Stimulated activated CD8-positive, alpha-beta memory T cell treated with anti-CD3 and anti-CD28 coated beads, Interleukin-15, amount 100 ng/mL, for 4 hours (primary cell): ENCODE measurements at places on chromosomes 6 and 20.

GRCh38 chr6:29958921-29959320 is 16.6 kb downstream of the HLA-A start:
- no peak for DNase-seq

GRCh38 chr6:11975353-11975977 is 36.6 kb upstream of the HIVEP1 start:
- DNase-seq, result peak; percentile 12

- no peak for DNase-seq
These were observed 217.9 kb downstream of the SAMD5 start for GRCh38 chr6:147726342-147726741.

- no peak for DNase-seq
These were observed 100.0 kb downstream of the RPP40 start for GRCh38 chr6:4903751-4904370.

- DNase-seq, result no peak
These were observed 573.5 kb downstream of the COL12A1 start for GRCh38 chr6:74632196-74632875.

DNA sequence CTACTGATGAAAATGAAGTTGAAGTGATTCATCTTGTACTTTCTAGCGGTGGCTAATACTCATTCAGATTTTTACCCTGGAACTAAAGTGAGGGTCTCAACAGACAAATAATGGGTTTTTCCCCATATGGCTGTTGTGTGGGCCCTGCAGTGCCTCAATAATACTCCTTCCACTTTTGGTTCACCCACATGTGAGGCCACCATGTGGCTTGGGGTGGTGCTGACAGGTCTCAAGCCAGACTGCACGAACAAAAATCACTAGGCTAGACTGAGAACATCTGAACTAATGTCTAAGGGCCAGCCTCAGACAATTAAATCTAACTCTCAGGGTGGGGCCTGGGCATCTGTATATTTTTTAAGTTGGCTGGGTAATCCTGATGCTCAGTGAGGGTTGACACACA is 7.9 kb upstream of the COL12A1 start:
- no peak for DNase-seq

GRCh38 chr6:130794010-130794697 is 33.1 kb upstream of the SMLR1 start:
- no peak for DNase-seq

GRCh38 chr6:157029980-157030690 is 253.0 kb downstream of the ARID1B start:
- no peak for DNase-seq

- DNase-seq, result peak; percentile 56
These were observed 620 bp downstream of the HIVEP1 start for GRCh38 chr6:12012558-12013306.

GRCh38 chr6:34679552-34680253 is 16.9 kb downstream of the ILRUN start:
- DNase-seq, result no peak

GRCh38 chr20:11430652-11431051 is 487.0 kb upstream of the BTBD3 start:
- no peak for DNase-seq

GRCh38 chr6:78909391-78909790 is 42.0 kb downstream of the IRAK1BP1 start:
- no peak for DNase-seq

DNA sequence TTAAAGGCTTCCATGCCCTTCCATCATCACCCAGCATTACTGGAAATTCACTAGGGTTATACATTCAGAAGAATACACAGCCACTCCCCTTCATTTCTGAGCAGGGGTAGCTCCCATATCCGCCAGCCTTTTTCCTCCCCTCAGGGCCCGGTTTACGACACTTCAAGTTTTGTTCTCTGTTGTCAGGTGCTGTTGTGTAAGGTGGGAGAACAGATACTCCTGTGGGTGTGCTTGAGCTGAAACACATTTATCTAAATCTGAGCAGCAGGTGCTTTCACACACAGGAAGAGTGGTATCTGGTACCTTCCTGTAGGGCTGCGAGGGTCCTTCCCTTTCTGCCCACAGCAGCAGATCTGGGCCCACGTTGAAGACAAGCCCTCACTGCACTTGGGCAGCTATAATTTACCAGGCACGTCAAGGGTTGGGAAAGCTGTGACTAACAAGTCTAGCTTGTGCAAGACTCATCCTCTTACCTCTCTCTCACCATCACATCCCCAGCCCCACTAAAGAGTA is 215.8 kb upstream of the RREB1 start:
- no peak for DNase-seq

GRCh38 chr6:155093430-155093829 is 98.3 kb downstream of the TIAM2 start:
- DNase-seq, result no peak

- DNase-seq, result no peak
These were observed 7.0 kb downstream of the TRPC4AP start for GRCh38 chr20:35085477-35086225.

DNA sequence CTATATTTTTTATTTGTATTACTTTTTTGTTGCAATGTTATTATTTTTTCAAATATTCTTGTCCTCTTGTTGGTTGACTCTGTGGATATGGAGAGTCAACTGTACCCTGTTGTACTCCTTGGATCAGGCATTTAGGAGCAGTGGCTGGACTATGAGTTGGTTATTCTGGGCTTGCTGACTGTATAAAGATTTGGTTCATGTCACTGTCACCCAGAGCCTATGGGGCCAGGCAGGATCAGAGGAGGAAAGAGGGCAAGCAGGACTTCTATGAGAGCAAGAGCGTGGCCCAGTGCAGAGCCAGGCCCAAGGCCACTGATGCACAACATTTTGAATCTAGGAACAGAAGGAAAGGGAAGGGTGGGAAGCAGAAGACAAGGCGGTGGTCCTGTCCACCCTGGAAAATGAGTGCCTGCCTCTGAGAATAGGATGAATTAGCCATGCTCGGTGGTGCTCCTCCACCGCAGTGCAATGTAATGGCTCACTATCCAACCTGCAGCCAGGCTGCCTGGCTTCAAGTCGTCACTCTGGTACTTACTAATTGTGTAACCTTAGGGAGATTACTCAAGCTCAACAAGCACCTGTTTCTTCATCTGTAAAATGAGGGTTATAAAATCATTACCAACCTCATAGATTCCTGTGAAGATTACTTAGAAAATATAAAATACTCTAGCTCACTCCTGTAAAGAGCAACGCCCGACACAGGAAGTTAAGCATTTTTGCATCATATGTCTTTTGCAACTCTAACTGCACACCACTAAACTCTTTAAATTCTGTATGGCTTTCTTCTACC is 192.1 kb downstream of the KCNQ5 start:
- DNase-seq, result no peak

- DNase-seq, result no peak
These were observed 220.9 kb upstream of the CEP162 start for GRCh38 chr6:84448331-84448730.

DNA sequence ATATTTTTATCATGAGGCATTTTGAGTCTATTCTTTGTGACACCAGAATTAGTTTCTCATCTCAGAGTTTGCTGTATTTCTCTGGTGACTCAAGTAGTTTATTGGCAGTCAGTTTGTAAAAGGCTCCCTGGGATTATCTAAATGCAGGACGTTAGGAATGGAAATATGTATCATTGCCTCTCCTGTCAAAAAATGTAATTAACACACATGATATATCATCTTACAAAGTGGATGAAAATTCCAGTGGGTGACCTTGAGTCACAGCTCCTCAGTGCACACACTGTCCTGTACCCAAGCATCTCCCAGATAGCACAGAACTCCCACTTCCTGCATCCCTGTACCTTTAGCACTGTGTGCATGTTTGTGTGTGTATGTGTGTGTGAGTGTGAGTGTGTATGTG is 258.6 kb downstream of the LAMA2 start:
- DNase-seq, result no peak

- no peak for DNase-seq
These were observed 135.6 kb downstream of the GMDS start for GRCh38 chr6:2109796-2110195.

- DNase-seq, result no peak
These were observed 194.9 kb downstream of the KIF6 start for GRCh38 chr6:39530201-39530759.

GRCh38 chr20:33209789-33210188 is 7.4 kb upstream of the BPIFA3 start:
- DNase-seq, result no peak

DNA sequence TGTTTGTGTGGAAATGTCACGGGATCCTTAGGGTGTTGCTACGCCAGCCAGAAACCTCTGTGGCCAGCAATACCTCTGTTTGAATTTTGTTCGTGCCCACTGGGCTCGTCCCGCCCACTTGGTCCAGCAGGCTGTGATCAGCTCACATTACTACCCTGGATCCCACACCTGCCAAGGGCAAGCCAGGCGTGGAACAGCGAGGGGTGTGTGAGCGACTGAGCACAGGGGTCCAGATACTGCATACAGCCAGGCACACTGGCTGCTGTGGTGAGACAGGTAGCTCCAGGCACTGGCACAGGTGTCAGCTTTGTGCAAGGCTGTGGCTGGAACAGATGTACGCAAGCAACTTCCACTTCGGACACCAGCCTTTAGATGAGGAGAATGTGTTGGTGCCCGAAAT is 718.9 kb downstream of the EPHA7 start:
- DNase-seq, result no peak

DNA sequence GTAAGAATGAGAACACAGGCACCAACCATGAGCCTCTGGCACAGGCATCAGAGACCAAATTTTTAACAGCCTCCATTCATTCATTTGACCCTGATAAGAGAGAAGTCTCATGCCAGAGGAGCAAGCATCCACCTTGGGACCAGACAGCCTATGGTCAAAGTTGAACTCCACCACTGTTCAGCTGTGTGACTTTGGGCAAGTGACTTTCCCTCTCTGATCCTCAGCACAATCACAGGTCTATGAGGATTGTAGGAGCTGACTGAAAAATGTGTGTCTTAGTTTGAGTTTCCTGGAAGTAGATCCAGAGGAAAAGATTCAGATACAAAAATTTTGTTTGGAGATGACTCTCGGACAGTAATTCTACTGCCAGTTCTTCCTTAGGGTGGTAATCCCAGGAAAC is 645.1 kb upstream of the DEFB115 start:
- DNase-seq, result no peak

DNA sequence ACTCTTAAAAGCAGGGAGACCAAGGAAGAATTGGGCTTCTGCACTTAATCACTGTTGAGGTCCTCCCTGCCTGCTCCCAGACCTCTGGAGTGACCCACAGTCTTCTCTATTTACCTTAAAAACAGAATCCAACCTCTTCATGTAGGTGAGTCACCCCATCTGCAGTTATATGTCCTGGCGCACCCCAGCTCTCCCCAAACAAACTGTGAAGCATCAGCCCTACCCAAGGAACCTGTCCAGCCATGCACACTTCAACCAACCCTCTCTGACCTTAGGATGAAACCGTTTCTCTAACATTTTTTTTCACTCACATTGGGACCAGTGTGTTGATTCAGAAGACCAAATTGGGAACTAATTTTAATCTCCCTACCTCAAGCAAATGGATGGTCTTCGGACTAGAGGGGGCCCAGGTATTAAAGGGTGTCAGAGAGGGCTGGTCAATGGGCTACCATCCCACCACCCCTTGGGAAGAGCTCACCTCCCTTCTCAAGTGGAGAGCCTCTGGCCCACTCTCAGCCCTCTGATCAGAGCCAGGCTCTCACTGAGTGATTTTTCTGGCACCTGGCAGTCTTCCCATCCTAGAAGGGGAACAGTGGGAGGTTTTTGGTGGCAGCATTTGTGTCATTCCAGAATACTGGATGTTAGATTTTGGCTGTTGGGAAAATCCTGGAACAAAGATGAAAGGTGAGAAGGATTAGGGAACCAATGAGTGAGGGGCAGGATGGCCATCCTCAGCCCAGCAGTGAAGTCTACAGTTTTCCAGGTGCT is 203.6 kb downstream of the LRFN2 start:
- no peak for DNase-seq

DNA sequence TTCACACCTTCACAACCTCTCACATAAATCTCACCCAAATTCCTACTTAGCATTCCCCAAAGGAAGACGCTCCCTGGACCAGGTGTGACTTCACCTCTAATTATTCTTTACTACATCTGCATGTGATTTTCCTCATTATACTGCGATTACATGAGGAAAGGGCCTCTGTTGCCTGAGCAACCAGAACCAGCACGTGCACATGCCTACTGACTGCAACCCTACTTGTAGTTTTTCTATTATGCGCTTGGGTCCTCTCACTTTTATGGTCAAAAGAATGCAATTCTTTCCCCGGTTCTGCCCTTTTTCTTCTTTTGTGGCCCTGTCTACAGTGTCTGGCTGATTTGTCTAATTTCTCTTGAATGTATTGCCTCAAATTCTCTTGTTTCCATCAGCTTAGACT is 20.4 kb upstream of the ANKEF1 start:
- no peak for DNase-seq

DNA sequence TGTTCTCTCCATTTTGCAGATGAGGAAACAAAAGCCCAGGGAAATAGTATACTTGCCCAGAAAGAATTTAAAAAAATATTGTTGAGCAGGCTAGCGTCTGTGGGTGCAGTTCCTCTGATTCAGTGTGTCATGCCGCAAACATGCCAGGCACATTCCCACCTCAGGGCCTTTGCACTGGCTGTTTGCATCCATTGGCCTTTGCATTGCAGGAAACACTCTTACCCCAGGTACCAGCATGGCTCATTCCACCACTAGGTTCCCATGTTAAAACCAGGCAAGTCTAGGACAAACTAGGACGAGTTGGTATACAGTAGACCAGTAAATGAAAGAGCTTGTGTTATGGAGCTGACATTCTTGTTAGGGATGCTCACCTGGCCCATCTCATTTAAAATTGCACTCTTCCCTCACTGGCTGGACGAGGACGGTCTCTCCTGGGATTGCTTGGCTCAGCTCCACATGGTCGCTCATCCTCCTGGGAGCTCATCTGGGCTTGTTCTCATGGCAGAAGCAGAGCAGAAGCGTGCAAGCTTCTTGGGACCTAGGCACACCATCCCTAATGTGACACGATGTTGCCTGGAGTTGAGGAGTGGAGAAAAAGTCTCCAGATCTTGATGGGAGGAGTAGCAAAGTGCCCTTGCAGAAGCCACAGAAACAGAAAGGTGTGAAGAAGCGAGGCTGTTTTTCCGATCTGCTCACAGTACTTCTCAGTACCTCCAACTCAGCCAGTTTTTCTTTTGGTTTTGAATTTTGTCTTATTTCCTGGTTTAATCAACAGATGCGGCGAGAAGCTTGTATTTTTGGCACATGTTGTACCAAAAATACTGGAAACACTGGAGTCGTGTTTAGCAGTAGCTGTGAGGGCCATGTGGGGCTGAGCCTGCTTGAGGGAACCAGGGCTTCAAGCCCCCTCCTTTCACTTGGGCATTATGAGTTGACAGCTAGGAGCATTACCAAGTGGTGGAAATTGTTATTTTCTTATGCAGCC is 13.9 kb downstream of the ZNF831 start:
- no peak for DNase-seq
